ENCODE measurements at places on chromosomes 4 and X.
A peak's percentile ranks its signal among the peaks of the same experiment; 100 is the strongest.

- no peak for DNase-seq
Observed at GRCh38 chr4:141177171-141177570, 43.5 kb upstream of the ZNF330 start.

DNA sequence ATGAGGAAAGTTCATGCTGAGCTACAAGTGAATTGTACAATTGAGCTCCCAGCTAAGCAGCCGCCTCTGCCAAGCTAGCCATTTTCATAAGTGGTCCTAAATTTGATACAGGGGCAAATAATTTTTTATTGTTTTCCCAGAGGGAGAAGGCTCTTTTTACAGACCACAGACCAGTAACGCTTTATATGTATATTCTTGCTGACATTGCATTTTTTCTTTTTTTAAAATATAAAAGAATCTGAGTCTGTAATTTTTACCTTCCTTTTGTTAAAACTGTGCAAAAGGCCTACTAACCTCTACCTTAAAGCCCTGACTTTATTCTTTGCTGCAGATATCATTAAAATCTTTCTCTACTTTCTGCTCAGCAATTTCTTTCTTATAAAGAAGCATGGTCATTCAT is 501.2 kb upstream of the INTU start:
- DNase-seq, result no peak

DNA sequence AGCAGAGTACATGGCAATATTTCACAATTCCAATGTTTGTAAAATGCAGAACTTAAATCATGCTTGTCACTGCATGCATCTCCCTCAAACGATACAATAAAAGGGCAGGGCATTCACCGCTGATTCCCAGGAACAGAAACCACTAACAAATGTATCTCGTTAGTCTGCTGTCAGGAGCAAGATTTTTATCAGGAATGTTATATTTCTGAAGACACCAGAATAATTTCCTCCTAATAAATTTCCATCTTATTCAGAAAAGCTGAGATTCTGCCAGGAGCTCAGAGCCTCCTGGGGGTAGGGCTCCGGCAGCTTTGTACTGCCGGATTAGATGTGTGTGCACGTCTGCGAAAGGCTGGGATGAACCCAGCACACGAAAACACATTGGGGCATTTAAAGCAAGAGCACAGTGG is 54.0 kb upstream of the LDB2 start:
- DNase-seq, result no peak

DNA sequence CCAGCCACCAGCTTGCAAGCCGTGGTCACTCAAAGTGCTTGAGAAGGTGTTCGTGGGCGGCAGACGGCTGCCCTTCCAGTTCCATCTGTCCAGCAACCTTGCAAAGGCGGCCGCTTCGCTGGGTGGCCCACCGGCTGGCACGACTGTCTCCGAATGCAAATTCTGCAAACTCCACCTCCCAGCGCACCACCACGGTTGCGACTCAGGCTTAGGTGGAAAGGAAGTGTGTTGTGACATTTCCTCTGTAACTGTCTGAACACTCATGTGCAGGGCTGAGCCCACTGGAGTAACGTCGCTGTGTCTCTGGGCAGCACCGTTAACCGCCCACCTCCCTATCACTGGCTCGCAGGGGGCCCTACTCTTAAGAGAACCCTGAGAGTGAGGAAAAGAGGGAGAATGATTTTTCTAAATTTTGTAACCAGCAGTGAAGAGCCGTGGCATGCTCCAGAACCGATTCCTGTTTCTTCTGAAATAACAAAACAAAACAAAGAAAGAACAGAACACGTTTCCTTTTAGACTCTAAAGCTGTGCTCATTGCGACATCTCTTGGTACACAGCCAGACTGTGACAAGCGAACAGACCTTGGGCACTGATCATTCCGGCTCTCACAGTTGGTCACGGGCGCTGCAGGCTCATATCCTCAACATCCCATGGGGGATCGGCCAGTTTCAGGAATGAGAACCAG is at the start of gene P2RY8:
Gene P2RY8, minus strand, starts transcription at position 155 of the 685 bp plus-strand sequence. CDS start 70,627 bp downstream, outside the sequence.
- DNase-seq, result peak; percentile 54

DNA sequence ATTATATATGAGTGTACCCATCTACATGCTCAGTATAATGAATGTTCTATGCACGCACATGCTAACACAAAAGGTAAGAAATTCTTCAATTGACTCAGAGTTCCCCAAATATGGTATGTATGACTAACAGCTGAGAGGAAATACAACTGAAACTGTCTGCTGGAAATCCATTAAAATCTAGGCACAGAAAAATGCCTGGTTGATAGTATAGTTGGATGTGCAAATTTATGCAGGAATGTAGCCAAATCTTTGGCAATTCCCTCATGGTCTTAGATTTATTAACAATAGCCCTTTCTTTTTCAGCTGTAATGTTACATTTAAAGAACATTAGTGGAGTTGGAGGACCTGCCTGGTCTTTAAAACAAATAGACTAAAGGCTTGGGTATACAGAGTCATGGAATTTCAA is 5.5 kb downstream of the CAMK2D start:
- DNase-seq, result no peak

DNA sequence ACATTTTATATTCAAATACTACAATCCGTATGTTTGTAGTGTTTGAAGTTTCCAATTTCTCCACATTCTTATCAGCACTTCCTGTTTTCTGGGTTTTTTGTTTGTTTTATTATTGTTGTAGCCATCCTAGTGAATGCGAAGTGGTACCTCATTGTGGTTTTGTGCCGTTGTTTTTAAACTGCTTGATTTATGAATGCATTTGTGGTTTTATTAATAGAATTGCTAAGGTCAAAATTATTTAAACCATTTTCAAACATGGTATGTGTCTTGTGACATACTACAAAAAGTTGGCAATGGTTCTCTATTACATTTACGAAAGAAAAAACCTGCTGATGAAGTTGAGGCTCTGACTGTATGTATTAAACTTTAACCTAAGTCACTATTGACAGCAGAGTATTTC is 780.0 kb upstream of the MAGEB2 start:
- no peak for DNase-seq

DNA sequence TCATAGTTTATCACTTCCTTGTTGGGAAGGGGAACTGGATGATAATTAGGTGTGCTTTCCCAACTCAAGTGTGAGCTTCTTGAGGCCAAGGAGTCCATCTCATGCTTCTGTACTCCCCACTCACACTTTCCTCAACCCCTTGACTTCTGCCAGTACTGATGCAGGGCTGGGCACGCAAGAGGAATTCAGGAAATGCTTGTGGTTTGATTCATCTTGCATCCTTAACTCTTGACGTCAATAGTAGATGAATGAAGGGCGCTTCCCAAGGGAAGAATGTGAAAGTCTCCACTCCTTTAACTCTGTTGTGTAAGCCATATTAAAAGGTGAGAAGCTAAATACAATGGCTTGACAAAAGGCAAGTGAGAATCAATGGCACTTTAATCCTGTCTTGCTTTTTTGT is 101.8 kb downstream of the AGTR2 start:
- no peak for DNase-seq

DNA sequence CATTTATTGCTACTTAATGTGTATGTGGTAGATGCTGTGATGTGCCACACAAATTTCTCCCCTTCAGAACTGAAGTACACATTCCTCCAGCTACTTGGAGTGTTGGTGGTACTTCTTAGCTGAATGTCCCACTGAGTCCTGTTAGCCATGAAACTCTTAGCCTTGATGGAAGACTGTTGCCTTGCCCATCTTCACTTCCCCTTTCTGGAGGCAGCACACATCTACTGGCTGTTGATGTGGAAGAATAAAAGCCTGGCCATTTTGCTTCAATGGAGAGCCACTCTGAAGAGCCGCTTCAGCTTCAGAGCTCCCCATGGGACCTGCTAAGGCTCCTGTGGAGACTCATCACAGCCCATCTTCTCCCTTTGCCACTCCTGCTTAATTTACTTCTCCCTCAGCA is 157.7 kb upstream of the PITX2 start:
- DNase-seq, result no peak

DNA sequence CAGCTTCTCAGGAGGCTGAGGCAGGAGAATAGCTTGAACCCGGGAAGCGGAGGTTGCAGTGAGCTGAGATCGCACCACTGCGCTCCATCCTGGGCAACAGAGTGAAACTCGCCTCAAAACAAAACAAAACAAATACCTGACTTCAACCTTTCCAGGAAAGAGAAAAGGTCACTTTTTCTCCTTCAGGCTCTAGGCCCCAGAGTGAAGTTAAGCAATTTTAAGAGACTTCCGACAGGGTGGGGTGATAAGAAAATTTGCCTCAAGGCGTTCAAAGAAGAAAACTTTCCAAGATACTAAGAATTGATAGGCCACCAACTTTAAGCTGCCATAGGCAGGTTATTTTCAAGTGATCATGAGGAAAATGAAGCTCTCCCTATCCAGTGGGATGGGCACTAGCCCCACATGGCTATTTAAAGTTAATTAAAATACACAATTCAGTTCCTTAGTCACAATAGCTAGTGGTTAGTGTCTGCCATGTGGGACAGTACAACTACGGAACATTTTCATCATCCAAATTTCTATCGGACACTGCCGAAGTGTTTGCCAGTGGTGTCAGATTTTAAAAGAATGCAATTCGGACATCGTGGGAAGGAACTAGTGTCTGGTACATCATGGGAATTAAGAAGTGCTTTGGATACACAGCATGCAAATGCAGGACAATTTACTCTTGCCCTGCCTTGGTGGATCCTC is 33.0 kb downstream of the SMS start:
- no peak for DNase-seq

DNA sequence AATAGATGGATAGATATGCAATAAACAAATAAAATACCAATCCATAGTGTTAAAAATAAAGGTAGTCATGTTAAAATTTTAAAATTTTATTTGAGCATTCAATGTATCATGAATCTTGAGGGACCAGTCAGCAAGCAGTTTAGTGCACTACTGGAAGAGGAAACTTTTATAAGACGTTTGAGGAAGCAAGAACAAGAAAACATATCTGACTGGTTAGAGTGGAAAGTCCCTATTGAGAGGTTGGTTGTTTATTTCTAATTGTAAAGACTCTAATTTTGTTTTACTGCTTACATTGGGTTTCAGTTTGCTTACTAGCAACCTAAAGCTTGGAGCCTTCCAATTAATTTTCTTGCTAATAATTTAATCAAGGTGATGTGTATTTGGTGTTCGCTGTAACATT is 786.2 kb downstream of the RAB28 start:
- no peak for DNase-seq

- no peak for DNase-seq
Observed at GRCh38 chr4:126779436-126780166, 853.2 kb upstream of the INTU start.

- DNase-seq, result no peak
Observed at GRCh38 chr4:73948291-73948690, 33.5 kb downstream of the PF4 start.

DNA sequence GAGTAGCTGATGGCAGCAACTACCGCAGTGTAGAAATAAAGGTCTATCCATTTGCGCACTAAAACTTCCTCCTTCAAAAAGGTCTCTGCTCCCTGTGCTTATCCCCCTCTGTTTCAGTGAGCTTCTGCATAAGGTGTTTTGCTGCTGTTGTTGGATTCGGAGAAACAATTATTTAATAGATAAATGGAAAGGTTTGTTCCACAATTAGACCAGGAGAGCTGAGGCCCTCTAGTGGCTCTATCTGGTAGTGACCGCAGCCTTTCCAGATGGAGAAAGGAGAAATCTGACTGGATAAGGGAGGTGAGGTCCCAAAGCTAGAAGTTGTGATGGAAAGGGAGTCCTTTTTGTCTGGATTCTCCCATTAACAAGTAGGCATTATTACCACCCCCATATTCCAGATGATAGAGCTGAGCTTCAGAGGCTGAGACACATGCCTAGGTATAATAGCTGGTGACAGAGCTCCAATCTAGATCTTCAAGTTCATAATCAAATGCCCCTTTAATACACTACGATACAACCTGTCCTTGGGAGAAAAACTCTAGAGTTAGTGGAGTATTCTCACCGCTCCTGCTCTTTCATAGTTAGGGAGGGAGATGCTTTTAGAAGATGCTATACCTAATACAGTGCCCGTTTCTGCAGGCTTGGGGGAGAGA is 5.1 kb upstream of the GABRQ start:
- no peak for DNase-seq

DNA sequence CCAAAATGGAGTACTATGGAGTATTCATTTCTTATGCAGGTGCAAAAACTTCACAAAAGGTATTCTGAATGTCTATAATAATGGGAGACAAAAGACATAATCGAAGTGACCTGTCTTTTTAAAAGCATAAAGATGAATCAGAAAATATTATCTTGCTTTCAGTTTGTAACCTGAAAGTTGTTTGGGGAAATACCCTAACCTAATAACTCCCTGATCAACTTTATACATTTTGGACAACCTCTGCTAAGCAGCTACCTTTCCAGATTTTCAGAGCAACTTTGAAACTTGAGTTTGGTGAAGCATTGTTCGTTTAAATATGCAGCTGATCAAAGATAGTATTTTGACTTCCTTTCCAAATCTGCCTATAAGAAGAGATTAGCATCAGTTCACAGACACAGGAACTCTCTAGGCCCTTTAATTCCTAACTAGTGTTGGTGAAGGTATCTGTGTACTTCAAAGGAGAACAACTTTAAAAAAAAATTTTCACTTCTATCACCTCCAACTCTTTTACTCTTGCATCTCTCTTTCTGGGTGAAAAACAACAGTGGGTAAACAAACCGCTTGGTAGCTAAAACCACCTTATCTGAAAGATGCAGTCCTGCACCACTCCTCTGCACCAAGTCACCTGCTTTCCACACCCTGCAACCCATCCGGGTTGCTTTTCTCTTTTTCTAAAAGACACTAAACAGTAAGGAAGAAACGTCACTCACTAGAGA is 26.5 kb downstream of the CD40LG start:
- DNase-seq, result no peak

- no peak for DNase-seq
Observed at GRCh38 chr4:88675543-88675942, 22.1 kb downstream of the NAP1L5 start.

GRCh38 chrX:39320165-39320564 is 518.9 kb downstream of the MID1IP1 start:
- no peak for DNase-seq

GRCh38 chr4:1295405-1296055 is 5.8 kb downstream of the MAEA start:
- no peak for DNase-seq

DNA sequence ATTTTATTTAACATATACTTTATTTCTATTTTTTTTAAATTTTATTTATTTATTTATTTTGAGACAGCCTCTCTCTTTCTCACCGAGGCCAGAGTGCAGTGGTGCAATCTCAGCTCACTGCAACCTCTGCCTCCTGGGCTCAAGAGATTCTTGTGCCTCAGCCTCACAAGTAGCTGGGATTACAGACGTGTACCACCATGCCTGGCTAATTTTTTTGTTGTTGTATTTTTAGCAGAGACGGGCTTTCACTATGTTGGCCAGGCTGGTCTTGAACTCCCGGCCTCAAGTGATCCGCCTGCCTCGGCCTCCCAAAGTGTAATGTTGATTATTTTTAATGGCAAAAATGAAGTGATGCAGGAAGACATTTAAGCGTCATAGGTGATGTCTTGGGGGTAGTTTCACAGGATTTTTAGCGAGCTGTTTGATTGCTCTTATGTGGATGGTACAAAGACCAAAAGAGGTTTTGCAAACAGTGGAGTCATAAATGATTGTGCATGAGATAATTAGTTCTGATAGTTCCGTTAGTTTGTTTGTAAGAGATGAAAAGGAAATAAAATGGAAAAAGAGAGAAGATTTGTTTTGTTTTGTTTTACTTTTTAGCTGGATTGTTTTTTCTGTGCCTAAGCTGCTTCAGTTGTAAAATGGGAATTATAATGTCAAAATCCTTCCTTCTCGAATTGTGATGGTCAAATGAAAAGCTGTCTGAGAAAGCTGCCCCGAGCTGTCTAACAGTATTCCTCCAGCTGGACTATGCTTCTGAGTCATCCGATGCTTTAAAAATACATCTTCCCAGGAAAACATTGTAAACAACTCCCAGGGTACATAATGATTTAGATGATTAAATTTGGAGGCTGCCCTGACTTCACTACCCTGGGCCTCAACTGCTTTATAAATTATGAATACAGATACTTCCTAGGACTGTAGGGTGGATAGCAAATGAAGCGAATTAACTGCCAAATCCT is 14.7 kb downstream of the RHOH start:
- no peak for DNase-seq

Data from stimulated activated CD8-positive, alpha-beta memory T cell treated with anti-CD3 and anti-CD28 coated beads, Interleukin-15, amount 100 ng/mL, for 4 hours (primary cell).